ENCODE measurements at places on chromosomes 7 and 10. TPM values are rescaled to one million over a fixed set of nuclear protein-coding genes. Genes with fewer than 3 reads are reported as not detected.

DNA sequence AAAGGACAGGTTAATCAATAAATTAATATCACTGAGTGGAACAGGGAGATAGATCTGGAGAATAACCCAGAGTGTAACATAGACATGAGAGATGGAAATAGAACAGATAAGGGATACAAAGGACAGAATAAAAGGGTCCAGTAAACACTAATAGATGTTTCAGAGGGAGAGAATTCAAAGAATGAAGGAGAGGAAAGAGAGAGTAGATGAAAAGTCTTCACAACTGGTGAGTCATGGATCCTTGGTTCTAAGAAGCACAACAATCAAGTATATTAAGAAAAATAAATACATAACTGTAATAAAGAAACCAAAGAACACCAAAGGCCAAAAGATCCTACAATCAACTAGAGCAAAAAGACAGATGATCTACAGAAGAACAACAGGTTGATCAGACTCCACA, 66.3 kb downstream of the BEND7 start:
- H3K4me3 ChIP-seq = no peak overlapping the region
- no peak for DNase-seq
- H3K36me3 ChIP-seq = no peaks in the 10 kb centered on the region
- H3K4me1 ChIP-seq = no peaks in the 10 kb centered on the region

PILRB gene
- 47.9 TPM for polyA plus RNA-seq

DNA sequence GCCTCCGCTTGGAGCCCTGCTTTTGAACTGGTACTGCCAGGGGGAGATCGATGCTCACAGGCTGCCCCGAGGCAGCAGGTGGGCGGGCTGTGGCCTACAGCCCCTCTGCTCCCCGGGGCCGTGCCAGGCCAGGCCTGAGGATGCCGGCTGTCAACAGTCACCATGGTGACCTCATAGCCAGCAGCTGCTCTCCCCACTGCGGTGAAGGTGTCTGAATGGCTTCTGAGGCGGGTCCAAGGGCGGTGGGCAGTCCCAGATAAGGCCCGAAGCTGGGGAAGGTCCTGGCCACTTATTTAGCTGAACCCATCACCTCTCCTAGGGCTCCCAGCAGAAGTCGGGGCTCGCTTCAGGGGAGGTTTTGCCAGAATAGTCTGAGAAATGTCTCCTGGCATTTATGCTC, 179.3 kb downstream of the ARHGAP12 start:
- H3K27ac ChIP-seq = no peak overlapping the region
- H3K4me1 ChIP-seq = peaks cover 27% of the 10 kb centered on the region
- H3K4me3 ChIP-seq = no peak overlapping the region
- H3K36me3 ChIP-seq = no peaks in the 10 kb centered on the region
- DNase-seq = no peak

- H3K4me1 ChIP-seq = no peaks in the 10 kb centered on the region
- no peaks in the 10 kb centered on the region for H3K27me3 ChIP-seq
- no peak overlapping the region for H3K4me3 ChIP-seq
- no peak overlapping the region for H3K27ac ChIP-seq
- DNase-seq = no peak
These were observed 72.3 kb upstream of the SEM1 start for GRCh38 chr7:96781919-96782318.

DNA sequence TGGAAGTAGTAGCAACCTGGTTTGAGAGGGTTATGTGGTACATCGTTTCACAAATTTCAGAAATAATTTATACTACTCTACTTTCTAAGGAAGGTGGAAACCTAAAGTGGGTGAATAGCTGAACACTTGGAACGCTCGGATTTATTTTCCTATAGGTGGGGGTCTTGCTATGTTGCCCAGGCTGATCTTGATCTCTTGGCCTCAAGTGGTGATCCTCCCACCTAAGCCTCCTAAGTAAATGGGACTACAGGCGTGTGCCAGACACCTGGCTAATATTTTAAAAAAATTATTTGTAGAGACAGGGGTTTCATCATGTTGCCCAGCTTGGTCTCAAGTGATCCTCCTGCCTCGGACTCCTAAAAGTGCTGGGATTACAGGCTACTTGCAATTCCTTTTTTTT, 6.7 kb upstream of the KMT2E start:
- DNase-seq = no peak
- no peak overlapping the region for H3K4me3 ChIP-seq
- H3K27me3 ChIP-seq = no peaks in the 10 kb centered on the region
- H3K36me3 ChIP-seq = no peaks in the 10 kb centered on the region

DNA sequence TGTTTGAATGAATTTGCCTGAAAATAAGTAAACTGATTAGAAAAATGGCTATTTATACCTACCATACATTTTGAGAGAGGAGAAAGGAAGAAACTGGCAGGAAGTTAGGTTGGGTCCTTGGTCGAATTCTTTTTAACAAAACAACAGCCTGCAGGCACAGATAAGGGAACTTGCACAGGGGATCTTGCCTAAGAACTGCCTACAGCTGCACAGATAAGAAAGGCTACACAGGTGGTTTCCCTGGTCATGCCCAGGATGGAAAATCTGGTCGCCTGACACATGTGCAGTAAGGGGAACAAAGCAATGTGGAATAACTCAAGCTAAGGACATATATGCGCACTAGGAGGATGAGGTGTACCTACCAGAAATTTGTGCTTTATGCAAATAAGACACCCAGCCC, 732.1 kb upstream of the POT1 start:
- H3K27me3 ChIP-seq = no peaks in the 10 kb centered on the region
- DNase-seq = peak; percentile 61
- no peak overlapping the region for H3K27ac ChIP-seq
- H3K36me3 ChIP-seq = no peaks in the 10 kb centered on the region

PRKG1 gene
- polyA plus RNA-seq = 0.03 TPM

GRCh38 chr7:117163101-117163500, 159.8 kb downstream of the WNT2 start:
- no peaks in the 10 kb centered on the region for H3K36me3 ChIP-seq
- no peak overlapping the region for H3K27ac ChIP-seq
- H3K27me3 ChIP-seq = no peaks in the 10 kb centered on the region

DNA sequence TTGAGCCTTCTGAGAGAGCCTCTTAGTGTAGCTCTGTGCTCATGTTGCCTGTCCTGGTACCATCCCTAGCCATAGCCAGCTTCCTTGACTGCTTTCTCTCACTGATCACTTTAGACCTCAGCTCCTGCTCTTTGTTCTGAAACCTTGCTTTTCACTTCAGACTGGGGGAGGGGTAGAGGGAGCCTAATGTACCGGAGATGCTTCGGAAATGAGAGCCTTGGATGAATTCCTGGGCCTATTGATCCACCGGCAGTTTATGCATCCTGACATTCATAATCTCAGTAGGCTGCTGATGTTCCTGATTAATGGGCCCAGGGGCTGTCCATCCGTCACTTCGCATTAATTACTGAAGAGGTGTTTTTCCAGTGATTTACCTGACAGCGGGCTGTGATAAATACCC, 38.8 kb downstream of the R3HCC1L start:
- no peak overlapping the region for H3K4me3 ChIP-seq
- no peaks in the 10 kb centered on the region for H3K4me1 ChIP-seq
- no peak for DNase-seq
- no peaks in the 10 kb centered on the region for H3K36me3 ChIP-seq

DNA sequence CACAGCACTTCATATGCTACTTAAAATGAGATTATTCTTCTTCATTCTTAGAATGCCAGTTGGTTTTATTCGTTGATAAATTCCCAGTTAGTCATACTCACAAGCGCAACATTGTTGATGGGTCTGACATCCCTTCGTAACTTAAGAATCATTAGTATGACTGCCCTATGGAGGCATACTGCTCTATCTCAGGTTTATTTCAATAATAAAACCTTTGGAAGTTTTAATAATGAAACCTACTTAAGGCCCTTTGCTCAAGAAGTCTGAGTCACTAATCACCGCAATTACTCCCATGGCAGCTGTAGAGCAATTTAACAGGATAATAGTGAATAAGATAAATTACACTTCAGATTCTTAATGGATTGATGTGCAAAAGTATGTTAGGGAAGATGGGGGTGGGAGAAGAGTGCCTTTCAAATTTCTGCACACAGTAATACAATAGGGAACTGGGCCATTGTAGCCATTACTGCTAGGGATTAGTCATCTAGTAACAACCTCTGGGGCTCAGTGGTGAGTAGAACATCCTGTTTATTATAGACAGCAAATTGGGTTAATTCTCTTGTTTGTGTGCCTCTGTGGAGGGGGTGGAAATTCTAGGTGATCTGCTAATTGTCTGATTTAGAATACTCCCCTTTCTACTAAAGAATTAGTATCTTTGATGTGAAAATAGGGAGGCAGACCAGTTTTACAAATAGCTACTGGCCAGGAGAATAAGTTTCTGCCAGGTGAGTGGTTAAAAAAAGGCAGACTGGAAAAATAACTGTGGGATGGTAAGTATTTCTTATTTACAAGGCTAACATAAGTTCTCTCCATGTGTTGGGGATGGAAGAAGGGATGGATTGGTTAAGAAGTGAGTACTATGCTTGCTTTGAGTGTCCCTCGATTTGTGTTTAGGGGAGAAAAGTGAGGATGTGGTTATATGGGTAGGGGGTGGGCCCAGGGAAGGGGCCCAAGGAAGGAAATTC, 74.5 kb upstream of the VKORC1L1 start:
- H3K27me3 ChIP-seq = no peaks in the 10 kb centered on the region
- H3K4me1 ChIP-seq = peaks cover 50% of the 10 kb centered on the region
- peak; percentile 87 for DNase-seq
- no peaks in the 10 kb centered on the region for H3K36me3 ChIP-seq
- peak overlapping the region; percentile 85 for H3K27ac ChIP-seq

DNA sequence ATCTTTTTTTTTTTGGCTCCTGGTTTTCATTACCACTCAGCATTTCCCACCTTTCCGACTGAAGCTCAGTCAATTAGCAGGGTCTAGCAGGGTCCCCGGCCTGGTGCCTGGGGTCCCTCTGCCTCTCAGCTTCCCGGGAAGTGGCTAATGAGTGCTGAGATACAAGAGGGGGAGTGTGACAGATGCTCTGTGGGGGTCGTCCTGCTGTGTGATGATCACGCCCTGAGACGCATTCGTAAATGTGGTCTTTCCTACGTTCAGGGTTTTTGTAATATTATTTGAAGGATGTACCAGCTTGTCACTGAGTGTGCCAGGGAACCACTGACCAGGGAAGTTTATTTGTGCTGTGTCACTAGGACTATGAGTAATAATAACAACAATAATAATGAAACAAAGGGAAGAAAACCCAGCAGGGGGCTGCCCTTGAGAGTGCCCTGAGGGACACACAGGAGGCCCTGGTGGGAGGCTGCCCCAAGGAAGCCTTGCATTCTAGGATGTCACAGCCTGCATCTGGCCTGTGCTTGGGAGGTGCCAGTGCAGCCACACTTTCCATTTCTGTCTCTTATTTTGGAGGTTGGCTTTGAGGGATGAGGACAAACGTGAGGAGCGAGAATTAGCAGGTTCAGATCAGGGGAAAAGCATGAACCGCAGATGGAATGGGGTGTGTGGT, 337.8 kb downstream of the ADARB2 start:
- DNase-seq = no peak
- no peaks in the 10 kb centered on the region for H3K27me3 ChIP-seq
- H3K4me1 ChIP-seq = no peaks in the 10 kb centered on the region
- H3K27ac ChIP-seq = no peak overlapping the region

DNA sequence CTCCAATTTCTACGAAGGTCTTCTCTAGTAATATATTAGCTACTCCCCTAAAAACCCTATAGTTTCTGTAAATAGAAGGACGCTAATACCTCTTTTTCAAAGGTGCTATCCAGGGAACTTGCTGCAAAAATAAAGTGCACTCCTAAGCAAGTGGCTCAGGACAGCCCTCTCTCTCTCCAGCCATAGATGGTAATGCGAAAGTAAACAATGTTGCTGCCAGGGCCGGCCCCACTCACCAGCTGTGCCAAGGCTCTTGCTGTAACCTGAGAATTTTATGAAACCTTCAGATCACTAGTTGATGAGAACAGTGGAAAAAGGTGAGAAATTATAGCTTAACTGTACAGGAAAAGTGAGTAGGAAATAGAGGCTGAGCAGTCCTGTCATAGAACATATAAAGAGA, 10.9 kb upstream of the TAS2R39 start:
- H3K4me1 ChIP-seq = no peaks in the 10 kb centered on the region
- no peaks in the 10 kb centered on the region for H3K36me3 ChIP-seq
- no peaks in the 10 kb centered on the region for H3K27me3 ChIP-seq
- H3K4me3 ChIP-seq = no peak overlapping the region
- peak; percentile 5 for DNase-seq

SPDYE3 gene
- polyA plus RNA-seq = not detected

GRCh38 chr10:2541176-2541575, 526.2 kb upstream of the PFKP start:
- H3K27me3 ChIP-seq = no peaks in the 10 kb centered on the region
- no peaks in the 10 kb centered on the region for H3K4me1 ChIP-seq
- H3K4me3 ChIP-seq = no peak overlapping the region
- DNase-seq = no peak

GRCh38 chr10:67385566-67385965, 310.4 kb downstream of the CTNNA3 start:
- no peaks in the 10 kb centered on the region for H3K4me1 ChIP-seq
- no peak overlapping the region for H3K4me3 ChIP-seq
- no peak overlapping the region for H3K27ac ChIP-seq
- H3K36me3 ChIP-seq = no peaks in the 10 kb centered on the region

DNA sequence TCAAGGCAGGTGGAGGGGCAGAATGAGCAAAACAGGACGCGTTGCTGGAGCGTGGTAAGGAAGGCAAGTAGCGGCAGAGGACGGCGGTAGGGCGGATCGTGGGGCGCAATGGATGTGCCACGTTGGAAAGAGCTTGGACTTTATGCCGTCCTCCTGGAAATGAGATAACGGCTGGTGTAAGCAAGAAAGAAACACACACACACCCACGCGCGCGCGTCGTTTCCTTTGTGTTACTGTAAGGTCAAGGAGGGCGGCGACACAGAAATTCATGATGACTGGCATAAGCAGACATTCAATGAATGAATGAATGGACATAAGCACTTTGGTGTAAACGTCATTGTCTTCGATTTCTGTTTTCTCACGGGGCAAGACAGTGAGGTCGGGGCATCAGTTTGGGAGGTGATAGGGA, 683 bp upstream of the ENTPD7 start:
- H3K27ac ChIP-seq = peak overlapping the region; percentile 6
- peaks cover 6% of the 10 kb centered on the region for H3K27me3 ChIP-seq
- peak overlapping the region; percentile 60 for H3K4me3 ChIP-seq
- DNase-seq = peak; percentile 63

DNA sequence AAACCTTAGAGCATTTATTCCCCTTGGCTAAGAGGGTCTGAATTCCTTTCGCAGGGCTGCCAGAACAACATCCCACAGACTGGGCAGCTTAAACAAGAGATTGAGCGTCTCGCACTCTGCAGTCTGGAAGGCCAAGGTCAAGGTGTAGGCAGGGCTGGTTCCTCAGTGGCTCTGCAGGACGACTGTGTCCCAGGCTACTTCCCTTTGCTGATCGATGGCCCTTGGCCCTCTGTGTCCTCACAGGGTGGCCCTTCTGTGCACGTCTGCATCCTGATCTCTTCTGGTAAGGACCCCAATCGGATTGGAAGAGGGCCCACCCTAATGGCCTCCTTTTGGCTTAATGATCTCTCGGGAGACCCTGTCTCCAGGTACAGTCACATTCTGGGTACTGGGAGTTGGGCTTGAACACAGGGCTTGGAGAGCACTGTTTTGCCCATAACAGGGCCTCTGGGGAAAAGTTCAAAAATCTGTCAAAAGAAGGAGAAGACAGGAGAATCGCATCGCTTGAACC, 35.1 kb upstream of the DNAJB6 start:
- no peaks in the 10 kb centered on the region for H3K27me3 ChIP-seq
- DNase-seq = no peak
- H3K36me3 ChIP-seq = no peaks in the 10 kb centered on the region
- H3K27ac ChIP-seq = no peak overlapping the region

C7orf57 gene
- not detected for polyA plus RNA-seq

HGF gene
- polyA plus RNA-seq = 0.18 TPM

COL28A1 gene
- polyA plus RNA-seq = not detected

Measured in endothelial cell of umbilical vein (primary cell).